Right ventricle myocardium superior (tissue), 1 donor: ENCODE measurements at places on chromosomes 3 and 15.

GRCh38 chr15:63559753-63560152, 37.4 kb upstream of the FBXL22 start:
- DNase-seq = no peak

- DNase-seq = no peak
These were observed 241.8 kb upstream of the LRTM1 start for GRCh38 chr3:55169608-55170072.

- peak; percentile 81 for DNase-seq
These were observed 65.5 kb downstream of the ADCY5 start for GRCh38 chr3:123383091-123384053.

- no peak for DNase-seq
These were observed 55.0 kb upstream of the CHD2 start for GRCh38 chr15:92845126-92845508.

- no peak for DNase-seq
These were observed 254.3 kb downstream of the THRB start for GRCh38 chr3:24240306-24240705.

DNA sequence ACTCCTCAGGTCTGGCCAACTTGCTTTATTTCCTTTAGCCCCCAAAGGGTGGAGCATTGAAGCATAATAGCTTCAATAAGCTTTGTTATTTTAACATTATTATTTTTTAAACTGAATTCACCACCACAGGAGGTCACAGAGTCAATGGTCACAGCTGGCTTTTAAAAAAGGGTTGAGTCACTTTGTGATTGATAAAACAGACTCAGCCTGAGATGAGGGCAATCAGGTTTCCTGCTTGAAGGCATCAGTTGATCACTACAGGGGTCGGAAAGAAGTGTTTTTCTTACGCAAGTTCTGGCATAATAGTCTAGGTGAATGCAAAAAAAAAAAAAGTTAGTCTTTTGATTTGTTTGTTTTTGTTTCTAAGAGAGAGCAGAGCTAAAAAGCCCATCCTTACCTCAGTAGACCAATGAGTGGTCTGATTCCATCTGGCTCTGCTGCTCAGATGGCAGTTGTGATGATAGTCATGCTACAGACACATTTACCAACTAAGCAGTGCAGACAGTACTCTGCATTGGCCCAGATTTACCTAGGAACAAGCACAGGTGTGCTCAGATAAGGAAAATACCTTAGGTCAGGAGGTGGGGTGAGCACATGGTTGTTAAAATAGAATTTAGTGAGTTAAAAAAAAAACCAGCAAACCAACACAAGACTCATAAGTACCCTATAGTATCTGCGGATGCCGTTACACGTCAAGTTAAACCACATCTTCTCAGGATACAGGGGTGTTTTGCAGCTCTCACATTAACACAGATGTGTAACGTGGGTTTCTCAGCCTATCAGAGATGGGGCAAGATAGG, 22.6 kb downstream of the ZNF80 start:
- no peak for DNase-seq

DNA sequence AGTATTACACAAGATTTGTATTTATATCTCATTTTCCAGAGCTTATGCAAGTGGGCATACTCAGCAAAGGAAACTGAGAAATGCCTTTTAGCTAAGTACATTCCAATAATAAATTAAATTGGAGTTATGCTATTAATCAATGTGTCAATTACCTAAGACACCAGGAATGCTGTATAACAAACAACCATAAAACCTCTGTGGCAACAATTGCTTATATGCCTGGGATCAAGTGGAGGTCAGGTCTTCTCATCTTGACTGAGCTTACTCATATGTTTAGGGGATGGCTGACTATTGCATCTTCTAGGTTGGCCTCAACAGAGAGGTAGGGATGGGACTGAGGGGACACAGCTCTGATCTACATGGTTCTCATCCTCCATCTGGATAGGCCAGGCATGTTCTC, 30.7 kb downstream of the CD200R1L start:
- no peak for DNase-seq

DNA sequence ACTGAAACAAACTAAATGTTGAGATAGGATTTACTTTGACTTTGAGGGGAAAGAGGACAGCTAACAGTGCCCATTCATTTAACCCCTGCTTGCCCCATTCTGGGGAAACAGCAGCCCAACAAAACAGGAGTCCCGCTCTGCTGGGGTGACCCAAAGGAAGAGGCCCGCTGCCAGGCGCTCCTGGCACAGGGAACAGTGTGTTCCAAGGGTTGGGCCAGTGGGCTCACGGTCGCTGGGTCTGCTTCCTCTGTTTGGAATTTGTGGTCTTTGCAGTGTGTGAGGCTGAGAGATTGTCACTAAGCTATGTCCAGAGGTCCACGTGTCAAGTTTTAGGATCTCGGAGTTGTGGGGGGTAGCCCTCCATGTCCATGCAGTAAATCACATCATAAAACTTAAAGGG, 250.4 kb upstream of the C2CD4B start:
- no peak for DNase-seq

DNA sequence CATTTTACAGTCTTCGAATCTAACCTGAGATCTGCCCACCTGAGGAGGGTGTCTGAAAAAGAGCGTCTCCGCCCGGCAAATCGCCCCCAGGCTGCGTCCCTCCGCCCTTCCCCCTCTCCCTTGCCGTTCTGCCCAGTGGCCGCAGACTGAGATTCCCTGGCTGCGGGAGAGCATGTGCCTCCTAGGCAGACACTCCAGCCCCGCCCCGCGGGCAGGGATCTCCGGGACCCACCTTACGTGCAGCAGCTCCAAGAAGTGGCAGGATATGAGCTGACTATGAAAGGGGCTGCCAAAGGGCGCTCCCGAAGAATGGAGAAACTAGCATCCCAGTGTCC, 2.7 kb upstream of the WNT5A start:
- DNase-seq = peak; percentile 48

- DNase-seq = no peak
These were observed 7.2 kb downstream of the RNF13 start for GRCh38 chr3:149820183-149820582.

GRCh38 chr3:108931035-108931434, 22.6 kb downstream of the GUCA1C start:
- no peak for DNase-seq

- DNase-seq = no peak
These were observed 77.8 kb upstream of the WDR72 start for GRCh38 chr15:53837263-53837662.

GRCh38 chr3:69079269-69080159, 651 bp downstream of the UBA3 start:
- peak; percentile 47 for DNase-seq

DNA sequence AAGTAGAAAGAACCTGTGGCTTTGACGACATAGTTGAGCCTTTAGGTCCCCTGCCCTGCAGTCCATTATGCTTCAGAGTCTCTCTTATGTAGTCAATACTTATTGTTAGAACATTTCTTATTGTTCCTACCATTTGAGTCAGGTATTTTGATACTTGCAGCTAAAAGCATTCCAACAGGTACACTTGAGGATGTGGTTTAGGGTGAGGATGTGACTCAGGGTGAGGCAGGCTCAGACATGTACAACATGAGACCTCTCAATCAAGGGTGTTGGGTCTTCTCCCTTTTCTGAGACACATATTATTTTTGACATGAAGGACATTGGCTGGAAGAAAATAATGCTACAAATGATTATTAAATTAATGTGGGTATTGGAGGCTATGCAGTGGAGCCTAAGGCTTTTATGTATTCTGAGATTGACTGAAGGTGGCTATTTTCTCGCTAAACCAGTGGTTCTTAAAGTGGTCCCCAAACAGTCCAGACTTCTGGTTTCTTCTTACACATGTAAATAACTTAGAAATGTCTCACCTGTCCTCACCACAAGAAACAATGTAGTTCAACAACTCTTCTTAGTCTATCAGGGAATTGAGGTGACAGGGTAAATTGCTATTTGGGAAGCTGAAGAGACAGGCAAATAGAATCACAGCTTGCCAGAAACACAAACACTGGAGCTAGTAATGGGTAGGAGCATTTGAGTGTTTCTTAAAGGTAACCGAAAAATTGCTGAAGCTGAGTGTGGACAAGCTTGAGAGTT, 135.5 kb upstream of the ZPLD1 start:
- DNase-seq = no peak

GRCh38 chr3:148914936-148915690, 50.0 kb downstream of the CPA3 start:
- no peak for DNase-seq

GRCh38 chr15:79977431-79978054, 6.5 kb upstream of the BCL2A1 start:
- no peak for DNase-seq

GRCh38 chr15:70202756-70203155, 105.0 kb upstream of the TLE3 start:
- DNase-seq = no peak

DNA sequence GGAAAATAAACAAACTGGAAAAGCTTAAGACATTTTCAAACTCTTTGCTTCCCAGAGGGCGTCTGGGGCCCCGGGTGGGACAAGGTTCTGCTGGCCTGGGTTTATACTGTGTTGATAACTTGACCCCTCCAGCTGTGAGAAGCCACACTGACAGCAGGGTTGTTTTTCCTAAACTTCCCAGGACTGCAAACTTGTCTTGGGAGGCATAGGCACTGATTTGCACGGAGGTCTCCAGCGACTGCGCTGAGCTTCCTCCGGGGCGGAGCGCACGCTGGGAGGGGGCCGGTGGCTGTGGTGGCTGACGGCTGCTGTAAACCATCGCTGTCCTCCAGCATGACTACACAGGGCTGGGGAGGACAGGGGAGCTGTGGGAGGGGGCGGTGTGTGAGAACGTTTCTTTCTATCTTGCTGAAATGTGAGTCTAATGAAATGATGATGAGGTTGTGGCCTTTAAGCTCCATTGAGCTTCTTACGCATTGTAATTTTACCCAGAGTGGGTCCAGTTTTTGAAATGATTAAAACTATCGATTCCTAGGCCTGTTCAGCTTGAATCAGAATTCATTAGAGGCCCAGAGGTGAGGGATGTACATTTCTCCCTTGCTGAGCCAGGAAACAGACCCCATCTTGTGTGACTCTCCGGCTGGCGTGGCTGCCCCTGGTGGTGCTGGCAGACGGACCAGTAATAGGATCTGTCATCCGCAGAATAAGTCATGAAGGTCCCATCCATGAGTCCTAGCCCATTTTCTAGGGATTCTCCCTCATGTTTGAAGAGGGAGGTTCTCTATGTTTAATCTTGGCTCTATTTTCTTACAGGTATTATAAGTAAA, 40.5 kb upstream of the VPS8 start:
- DNase-seq = no peak

- no peak for DNase-seq
These were observed 62.4 kb downstream of the RAB7A start for GRCh38 chr3:128788268-128788869.

GRCh38 chr15:63256433-63257274, 20.8 kb upstream of the APH1B start:
- DNase-seq = no peak

- peak; percentile 64 for DNase-seq
These were observed 52.4 kb downstream of the SETMAR start for GRCh38 chr3:4355401-4356219.

GRCh38 chr3:5041315-5041714, 62.1 kb downstream of the BHLHE40 start:
- no peak for DNase-seq

DNA sequence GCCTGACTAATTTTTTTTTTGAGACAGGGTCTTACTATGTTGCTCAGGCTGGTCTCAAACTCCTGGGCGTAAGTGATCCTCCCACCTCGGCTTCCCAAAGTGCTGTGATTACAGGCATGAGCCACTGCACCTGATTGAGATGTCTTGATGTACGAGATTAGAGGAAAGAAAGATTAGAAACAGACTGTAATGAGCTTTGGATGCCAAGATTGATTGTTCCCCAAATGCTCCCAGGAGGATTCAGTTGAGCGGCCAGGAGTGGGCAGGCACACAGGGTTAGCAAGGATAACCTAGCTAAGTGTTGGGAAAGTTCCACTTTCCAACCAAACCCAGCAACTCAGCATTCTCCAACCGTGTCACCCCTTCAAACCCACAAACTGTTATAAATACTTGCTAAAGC, 63.7 kb downstream of the SRGAP3 start:
- DNase-seq = no peak

DNA sequence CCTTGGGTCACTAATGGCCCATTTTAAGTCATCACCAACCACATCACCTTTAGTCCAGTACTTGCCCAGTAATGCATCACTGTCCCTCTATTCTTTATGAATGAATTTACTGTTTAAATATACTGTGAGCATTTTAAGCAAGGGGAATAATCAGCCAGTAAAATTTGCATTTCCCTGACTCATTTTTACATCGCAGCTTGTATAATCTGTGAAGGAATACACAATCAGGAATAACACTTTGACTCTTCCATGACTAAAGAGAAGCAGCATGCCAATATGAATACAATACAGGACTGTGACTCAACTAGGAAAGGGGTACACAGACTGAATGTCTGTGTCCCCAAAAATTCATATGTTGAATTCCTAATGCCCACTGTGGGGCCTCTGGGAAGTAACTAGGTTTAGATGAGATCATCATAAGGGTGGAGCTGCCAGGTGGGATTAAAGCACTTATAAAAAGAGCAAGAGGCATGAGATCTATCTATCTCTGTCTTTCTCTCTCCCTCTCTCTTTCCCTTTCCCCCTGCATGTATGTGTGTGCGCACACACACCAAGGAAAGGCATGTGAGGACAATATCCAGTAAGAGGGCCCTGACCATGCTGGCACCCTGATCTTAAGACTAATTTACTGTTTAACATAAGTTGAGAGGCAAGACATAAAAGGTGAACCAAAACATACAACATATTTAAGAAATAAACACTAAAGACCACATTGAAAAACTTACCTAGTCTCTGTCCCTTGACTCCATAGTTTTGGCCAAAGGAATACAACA, 12.1 kb downstream of the B4GALT4 start:
- no peak for DNase-seq

DNA sequence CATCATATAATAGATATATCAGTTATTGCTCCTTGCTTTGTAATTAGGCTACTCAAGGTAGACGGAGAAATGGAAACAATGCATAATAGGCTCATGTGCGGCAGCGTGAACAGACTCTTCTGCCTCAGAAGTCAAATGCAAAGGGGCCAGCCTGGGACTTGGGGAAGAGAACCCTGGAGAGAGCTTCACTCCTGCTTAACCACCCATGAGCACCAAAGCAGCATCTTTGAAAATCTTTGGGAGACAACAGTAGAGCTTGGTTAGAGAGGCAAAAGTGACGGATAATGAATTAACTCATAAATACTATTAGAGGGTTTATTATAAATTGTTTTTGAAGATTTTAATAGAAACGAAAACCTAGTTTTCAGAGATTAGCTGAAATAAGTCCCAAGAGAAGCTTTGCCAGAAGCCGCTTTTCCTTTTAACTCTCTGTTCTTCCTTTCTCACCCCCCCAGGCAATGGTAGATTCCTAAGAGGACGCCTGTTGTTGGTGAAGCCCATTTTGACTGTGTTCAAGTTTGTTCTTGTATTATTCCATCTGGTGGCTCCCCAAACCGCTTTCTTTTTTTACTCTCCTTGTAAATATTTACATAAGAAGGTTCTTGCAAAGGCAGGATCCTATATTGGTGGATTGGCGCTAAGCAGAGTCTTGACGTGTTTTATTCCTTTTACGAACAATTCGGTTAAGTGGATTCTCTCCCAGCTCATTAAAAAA, 196.0 kb upstream of the TPRG1 start:
- no peak for DNase-seq

- DNase-seq = no peak
These were observed 244.2 kb downstream of the TLE3 start for GRCh38 chr15:69853544-69853951.

GRCh38 chr15:63089260-63090043, 32.2 kb upstream of the LACTB start:
- peak; percentile 60 for DNase-seq
